Upper lobe of left lung (tissue), 6 donors: ENCODE measurements at places on chromosomes 12 and 14.
A peak's percentile ranks its signal among the peaks of the same experiment; 100 is the strongest.

DNA sequence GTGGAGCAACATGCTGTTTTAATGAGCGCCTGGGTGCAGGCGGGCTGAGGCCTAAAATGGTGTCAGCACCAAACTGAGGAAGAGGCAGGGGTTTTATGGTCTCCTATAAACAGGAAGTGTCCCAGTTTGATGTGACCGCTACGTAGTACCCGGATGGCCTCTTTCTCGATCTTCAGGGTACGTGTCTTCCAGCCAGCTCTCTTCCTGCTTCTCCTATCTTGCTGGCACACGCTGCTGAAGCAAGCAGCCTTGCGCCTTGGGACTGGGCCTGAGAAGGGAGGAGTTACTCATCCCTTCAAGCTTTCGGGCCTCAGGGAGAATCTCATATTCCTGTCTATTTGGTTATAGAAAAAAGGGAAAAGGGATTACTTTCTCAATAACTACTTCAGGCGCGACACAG, 28.2 kb upstream of the RNASE1 start:
- DNase-seq = no peak

DNA sequence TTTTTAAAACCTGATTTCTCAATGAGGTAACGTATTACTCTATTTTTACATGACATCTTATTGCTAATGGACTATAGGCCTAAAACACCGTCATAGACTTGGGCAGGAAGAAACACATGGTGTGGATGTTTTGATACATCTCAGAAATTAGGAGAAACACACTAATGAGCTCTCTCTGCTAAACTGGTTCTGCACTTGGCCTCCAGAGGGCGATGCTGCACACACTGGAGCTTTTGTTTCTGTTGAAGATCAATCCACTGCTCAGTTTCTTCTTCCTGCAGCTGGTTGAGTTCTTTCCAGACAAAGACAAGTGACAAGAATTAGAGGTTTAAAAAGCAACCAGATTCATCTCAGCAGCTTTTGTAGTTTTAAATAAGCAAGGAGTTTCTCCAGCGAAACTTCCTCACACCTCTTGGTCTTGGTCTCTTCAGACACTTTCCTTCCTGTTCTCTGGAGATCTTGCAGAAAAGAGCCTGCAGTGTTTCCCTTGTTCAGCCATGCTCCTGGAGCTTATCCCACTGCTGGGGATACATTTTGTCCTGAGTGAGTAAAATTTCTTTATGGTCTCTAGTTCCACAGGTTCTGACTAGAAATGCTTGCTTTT, 178.5 kb upstream of the OR4E1 start:
- no peak for DNase-seq

DNA sequence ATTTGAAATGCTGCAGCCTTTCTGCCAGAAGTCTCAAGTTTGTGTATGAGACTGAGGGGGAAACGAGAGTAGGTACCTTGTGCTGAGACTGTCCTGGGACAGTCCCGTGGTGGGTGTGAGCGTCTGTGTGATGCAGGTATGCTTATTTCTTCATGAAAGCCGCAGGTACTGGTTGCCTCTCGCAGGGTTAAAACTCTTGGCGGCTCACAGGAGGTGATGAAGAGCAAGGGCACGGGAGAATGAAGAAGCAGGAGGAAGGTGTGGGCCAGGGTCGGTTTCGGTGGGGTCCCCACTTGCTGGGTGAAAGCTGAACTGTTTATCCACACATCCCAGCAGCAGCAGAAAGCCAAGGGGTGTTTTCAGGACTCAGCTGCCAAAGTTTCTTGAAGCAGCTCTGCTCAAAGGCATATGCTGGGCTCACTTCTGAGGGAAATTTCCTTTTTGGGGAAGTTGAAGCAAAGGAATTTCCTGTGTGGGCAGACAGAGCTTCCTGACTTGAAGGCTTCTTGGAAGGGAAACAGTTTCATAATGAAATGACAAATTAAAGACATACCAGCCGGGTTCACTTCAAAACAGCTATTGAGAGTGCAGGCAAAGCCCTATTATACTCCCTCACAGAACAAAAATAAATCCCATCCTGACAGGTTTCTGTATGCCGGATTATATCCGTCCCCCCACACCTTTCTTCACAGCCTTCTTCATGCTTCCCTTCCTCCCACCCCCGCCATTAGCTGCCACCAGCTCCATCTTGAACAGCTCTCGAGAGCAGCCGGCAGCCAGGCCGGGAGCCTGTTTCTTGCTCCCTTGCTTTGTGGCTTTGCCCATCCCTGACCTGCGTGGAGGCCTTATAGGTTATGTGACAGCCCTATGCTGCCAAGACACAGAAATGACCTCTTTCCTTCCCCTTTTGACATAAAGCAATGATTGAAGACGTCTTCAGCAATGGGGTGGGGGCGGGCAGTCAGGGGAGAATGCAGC, 116.6 kb downstream of the ETV6 start:
- peak; percentile 42 for DNase-seq

- no peak for DNase-seq
Measured at GRCh38 chr12:64450057-64450640, 1.8 kb upstream of the TBK1 start.

GRCh38 chr14:81571437-81571836, 37.8 kb upstream of the SEL1L start:
- DNase-seq = no peak

GRCh38 chr12:20646239-20646827, 48.8 kb upstream of the SLCO1C1 start:
- DNase-seq = no peak

DNA sequence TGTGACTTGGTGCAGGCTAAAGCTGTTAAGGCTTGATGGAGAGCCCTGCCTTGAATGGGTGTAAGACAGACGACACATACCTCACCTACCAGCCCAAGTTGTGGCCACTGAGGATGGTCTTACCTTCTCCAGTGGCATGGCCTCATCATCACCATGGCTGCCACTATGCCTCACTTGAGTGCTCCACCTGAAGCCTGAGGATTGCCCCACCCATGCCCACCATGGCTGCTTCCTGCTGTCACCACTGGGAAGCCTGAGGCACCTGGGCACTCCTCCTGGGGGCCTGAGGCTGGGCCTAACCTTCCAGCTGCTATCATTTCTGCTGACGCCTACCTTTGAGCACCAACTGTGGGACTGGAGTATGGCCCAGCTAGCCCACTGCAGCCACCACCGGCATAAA, 1605.7 kb upstream of the FLRT2 start:
- DNase-seq = no peak

DNA sequence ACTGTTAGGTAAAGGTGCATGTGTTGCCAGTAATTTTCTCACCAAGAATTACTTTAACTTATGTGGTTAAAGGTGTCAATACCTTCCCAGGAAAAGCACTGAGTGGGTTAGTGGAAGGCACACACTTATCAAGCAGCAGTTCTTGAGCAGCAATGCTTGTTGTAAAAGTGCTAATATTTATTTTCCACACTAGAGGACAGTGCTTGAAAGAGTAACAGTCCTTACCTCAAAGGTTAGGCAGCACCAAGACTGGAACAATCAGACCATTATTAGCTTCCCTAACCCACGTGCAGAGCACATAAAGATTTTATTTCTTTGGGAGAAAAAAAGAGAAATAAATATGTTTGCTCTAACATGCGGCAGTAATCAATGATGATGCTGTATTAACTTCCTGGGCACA, 48.8 kb upstream of the KRR1 start:
- no peak for DNase-seq

- no peak for DNase-seq
Measured at GRCh38 chr14:77316872-77317301, 3.8 kb downstream of the POMT2 start.
